ENCODE measurements at places on chromosomes 5 and 9.
A peak's percentile ranks its signal among the peaks of the same experiment; 100 is the strongest.

GRCh38 chr5:126449751-126450271 lies 26.6 kb downstream of the GRAMD2B start:
- peak; percentile 48 for DNase-seq

DNA sequence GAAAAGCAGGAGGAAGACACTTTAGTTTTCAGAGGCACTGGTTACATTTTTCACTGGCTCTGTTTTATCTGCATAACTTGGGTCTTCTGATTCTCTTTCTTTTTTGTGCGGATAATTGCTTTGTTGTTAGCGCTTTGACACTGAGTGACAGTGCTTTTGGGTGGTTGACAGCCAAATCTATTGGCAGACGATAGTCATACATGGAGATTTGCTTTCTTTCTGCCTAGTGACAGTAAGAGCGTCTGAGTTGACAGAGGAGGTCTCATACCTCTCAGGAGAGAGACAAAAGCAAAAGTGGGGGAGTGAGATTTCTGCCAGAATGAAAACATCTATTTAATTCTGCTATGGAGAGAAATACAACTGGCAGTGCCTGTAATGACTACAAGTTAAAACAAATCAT lies 2278.0 kb upstream of the WWC1 start:
- no peak for DNase-seq

DNA sequence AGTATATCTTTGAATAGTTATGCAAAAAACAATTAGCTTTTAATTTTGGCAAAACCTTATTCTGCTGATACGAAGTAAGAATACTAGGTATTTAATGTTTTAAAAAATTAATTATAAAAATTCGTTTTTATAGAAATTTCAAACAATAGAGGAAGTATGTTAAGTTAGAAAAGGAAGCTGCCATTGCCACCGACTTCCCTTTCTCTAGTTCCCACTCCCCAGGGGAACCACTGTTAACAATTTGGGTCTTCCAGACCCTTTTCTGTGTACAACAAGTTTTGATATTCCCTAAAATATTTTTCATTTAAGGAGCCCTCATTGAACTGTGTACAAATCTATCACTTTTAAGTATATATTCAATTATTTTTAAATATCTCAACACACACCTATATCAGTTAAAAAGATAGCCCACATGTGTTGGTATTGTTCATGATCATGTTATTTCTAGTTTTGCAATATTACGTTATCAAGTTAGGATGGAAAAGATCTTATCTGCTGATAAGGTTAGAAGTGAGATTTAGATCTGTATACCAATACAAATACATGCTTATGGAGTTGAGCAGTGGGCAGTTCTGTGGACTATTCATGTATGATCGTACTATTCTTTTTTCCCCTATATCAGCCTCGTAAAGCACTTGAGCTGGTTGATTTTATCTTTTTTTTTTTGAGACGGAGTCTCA lies 25.9 kb downstream of the NDFIP1 start:
- DNase-seq = no peak

GRCh38 chr5:5235685-5236084 lies 95.6 kb downstream of the ADAMTS16 start:
- no peak for DNase-seq

GRCh38 chr5:119263639-119264038 lies 92.2 kb upstream of the TNFAIP8 start:
- no peak for DNase-seq

DNA sequence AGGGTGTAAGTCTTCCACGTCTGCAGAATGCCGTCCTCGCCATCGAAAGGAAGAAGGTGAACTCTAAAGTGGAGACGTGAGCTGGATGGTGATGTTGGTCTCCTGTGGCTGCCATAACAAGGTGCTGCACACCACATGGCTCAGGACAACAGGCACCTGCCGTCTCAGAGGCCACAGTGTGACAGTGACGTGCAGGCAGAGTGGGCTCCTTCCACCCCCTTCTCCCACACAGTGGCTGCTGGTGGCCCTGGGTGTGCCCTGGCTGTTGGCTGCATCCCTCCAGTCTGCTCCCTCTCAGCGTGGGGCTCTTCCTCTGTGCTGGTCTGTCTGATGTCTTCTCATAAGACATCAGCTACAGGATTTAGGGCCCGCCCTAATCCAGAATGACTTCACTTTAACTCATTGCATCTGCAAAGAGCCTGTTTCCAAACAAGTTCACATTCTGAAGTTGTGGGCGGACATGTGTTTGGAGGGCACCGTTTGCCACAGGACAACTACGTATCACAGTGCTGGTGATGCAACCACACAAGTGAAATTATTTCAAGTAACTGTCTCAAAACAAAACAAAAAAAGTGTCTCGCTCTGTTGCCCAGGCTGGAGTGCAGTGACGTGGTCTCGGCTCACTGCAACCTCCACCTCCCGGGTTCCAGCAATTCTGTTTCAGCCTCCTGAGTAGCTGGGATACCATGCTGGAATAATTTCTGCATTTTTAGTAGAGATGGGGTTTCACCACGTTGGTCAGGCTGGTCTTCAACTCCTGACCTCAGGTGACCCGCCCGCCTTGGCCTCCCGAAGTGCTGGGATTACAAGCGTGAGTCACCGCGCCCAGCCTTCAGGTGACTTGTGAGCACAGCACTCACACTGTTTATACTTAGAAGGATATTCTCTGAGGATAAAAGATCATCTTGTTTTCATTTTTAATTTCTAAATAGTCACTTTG lies 31.2 kb upstream of the CLPTM1L start:
- no peak for DNase-seq

- DNase-seq = no peak
These were observed 296.6 kb downstream of the SEMA5A start for GRCh38 chr5:9249231-9249630.

DNA sequence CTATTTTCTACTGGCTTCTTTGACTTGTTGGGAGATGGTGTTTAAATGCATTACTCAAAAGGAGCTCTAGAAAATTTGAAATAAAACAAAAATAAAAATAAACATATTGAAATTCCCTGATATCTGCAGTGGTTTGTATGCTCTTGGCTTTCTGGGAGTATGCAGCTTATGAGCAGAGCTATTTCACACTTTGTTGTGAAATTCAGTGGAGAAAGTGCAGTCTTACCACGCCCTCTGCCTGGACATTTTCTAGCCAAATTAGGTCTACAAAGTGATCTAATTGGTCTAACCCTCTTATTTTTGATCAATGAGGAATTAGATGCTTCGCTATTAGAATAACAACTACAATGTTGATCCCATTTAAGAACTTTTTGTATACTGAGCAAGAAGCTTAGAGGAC lies 66.8 kb downstream of the INSYN2B start:
- DNase-seq = no peak

GRCh38 chr9:19595003-19595402 lies 186.2 kb downstream of the ACER2 start:
- DNase-seq = no peak

DNA sequence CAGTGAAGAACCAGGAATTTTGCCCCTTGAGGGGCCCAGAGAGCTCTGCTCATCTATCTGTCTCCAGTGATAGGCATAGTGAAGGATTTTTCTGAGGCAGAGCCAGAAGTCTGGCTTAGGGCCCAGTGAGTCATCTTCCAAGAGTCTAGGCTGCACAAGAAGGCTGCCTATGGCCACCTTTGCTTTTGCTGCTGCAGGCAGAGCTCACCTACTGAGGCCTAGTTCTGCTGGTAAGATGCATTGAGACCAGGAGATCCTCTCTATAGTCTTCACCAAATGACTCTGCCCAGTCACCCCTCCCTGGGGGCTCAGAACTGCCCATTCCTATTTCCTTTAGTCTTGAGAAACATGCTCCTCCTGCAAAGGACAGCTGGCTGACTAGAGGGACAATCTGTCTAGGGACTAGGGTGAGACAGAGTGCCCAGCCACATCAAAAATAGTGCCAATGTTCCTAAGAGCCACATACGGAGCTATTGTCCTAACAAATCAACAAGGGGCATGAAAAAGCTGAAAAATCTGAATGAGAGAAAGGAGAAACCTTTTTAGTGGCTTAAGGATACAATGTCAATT lies 40.3 kb upstream of the CDKN2AIPNL start:
- DNase-seq = no peak

- DNase-seq = no peak
These were observed 311.2 kb upstream of the SEMA6A start for GRCh38 chr5:116885825-116886224.

GRCh38 chr5:150289551-150290390 lies at the start of gene CAMK2A:
CAMK2A (minus strand) TSS chr5:150289773; CDS start chr5:150289625, 148 bp downstream.
- DNase-seq = no peak

DNA sequence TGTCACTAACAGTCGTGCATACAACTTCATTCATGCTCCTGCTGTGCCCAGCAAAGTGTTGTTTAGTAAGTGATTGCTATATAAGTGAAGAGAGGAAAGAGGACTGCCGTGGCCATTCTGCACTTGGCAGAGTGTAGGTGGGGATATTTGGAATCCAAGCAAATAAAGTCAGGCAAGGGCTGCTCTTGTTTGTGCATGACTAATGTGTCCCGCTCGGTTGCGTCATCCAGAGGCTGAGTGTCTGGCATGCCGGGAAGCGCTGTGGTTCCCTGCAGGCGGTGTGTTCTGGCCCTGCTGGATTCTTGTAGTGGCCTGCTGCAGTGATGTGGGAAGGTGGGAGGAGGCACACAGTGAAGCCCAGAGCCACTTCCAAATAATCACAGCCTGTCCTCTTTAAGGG lies 136.9 kb upstream of the ANKH start:
- DNase-seq = no peak

DNA sequence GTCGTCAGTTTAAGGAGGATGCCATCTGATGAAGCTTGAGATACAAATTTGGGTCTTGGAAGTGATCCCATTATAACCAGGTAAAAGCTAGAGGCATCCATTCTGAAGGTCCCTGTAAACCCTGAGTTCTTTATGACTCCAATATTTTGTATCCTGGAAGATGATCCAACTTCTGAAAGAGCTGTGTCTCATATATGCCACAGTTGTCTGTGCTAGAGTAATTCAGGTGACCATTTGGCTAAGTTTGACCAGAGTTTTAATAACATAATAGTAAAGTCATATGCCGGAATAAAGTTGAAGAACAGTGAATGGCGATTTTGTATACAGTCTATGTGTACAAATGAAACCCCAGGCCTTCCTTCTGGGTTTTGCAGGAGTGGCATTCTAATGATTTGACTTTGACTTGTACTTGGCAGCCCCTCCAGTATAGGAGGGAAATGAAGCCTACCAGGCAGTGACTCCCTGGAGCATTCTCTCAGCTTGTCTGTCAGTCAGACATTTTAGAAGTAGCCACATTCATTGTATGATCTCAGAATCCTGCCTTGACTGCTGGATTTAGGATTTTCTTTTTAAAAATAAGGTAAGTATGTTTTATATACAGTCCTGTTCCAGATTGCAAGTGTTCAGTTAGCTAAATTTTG lies 39.6 kb downstream of the ENTREP1 start:
- no peak for DNase-seq

DNA sequence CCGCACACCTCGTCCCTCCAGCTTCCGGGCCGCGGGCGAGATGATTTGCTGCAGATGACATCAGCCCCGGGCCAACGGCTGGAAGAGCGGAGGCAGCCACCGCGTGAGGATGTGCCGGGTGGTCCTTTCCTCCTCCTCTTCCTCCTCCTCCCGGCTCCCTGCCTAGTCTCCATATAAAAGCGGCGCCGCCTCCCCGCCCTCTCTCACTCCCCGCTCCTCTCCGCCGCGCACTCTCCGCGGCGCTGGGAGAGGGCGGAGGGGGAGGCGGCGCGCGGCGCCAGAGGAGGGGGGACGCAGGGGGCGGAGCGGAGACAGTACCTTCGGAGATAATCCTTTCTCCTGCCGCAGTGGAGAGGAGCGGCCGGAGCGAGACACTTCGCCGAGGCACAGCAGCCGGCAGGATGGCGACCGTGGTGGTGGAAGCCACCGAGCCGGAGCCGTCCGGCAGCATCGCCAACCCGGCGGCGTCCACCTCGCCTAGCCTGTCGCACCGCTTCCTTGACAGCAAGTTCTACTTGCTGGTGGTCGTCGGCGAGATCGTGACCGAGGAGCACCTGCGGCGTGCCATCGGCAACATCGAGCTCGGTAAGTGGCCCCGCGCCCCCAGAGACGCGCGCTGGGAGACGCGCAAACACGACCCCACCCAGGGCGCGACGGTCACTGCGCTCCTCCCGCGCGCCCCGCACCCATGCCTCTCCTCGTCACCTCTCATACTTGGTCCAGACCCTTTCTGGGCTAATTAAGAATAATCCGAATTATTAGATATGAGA lies at the start of gene MAP1B:
TSS of gene MAP1B (plus strand) at position 345 of the 770 bp plus-strand sequence. CDS start at position 402, 57 bp downstream.
- DNase-seq = no peak
